Esophagus mucosa (tissue), 1 donor: ENCODE measurements at places on chromosomes 5 and 9.

GRCh38 chr5:152527358-152528052 lies 122.4 kb upstream of the NMUR2 start:
- ATAC-seq, result no peak

DNA sequence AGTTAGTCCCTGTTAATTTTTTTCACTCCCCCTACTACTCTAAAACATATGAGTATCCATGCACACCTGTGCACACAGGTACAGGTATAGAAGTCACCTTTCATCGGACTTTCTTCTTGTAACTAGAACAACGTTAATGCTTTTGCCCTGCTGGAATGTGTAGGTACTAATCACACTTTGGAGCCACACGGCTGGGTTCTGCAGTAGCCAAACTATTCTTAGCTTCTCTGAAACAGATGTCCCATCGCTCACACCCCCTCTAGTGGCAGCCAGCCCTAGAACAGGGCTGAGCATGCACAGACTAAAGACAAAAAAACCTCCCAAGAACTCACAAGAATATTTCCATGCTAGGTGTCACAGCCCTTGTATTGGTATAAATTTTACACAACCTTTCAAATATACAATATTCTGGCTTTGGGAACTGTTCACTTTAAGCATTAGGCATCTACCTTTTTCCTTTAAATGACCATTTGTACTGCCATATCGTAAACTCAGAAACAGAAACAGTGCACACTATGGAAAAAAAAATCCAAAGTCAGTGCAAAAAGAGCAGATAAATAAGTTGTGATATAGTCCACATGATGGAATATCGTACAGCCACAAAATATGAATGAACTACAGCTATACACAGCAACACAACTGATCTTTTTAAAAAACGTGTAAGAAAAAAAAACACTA lies 64.0 kb downstream of the RETREG1 start:
- ATAC-seq, result peak; percentile 87

- no peak for ATAC-seq
These were observed 128.4 kb downstream of the GRIA1 start for GRCh38 chr5:153618867-153619266.

DNA sequence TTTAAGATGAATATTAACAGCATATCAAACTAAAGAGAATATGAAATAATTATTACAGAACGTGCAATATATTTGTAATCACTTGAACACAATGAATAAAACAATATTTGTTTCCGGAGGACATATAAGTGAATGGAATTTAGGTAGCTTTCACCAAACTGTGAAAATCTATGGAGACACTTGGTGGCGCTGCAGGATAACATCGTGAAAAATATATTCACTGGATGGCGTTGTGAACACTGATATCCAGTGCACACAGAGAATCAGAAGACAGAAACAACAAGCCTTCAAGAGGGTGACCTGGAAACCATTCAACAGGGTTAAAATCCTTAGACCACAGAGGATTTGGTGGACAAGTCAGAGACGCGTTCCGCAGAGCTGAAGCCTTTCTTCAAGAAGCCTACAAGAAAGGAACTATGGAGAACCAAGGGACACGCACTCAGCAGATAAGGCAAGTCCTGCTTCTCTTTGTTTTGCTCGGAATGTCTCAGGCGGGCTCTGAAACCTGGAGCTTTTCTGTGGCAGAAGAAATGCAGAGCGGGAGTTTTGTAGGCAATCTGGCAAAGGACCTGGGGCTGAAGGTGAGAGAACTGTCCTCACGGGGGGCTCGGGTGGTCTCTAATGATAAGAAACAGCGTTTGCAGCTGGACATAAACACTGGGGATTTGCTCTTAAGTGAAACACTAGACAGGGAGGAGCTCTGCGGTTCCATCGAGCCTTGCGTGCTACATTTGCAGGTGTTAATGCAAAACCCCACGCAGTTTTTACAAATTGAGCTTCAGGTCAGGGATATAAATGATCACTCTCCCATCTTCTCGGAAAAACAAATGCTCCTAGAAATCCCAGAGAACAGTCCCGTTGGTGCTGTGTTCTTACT lies at the start of gene PCDHB11:
Gene PCDHB11 (plus strand): TSS at position 269 of the 877 bp plus-strand sequence. CDS start 148 bp downstream, at position 417.
- no peak for ATAC-seq

DNA sequence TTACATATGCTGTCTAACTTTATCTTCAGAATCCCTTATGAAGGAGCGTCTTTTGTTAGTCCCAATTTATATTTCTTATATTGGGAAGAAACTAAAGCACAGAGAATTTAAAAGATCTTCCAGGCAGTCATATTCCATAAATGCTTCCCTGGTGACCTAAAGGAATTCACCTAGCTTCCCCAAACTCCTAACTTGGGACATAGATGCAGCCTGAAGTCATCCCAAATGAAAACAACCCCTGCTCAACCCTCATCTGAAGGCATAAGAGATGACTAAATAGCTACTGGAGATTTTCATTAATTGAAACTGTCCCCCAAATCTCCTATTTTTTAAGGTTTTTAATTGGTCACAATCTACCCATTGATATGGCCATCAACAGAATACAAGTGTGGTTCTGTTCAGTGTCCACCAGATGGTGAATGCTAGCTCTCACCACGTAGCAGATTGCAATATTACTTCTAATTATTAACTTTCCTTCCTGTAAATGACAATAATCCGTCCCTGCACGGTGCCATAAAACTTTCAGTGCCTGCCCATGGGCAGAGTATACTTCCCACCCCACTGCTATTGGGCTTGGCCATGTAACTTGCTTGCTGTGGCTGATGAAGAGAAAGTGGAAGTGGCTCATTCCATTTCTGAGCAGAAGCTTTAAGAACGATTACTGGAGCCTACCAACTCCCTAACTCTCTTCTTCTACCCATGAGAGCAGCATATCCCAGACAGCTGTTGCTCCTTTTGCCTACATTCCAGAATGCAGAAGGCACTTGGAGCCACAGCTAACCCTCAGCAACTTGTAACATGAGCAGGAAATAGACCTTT lies 18.7 kb downstream of the PRUNE2 start:
- ATAC-seq, result no peak

DNA sequence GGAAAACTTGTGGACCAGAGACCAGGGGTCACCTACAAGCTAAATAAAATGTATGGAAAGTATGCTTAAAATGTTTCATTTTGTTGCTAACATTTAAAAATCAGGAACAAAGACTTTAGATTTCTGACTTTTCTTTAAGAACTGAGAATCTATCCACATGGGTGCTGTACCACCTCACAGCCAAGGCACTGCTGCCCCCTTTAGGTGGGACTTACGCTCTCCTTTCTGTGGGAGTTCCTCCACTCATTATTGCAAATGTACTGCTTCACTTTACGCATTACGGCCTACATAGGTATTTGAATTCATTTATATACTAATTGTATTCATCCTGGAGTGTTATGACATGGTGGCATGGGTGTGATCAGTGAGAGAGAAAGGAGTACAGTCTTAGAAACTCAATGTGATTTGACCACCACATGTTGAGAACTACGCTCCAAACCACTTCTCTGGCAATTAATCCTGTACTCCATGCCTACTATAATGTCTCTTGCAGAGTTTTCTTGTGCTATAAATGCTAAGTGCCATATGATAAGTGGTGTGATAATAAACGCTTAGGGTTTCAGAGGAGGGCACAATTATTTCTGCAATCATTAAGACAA lies 24.7 kb upstream of the CETN3 start:
- ATAC-seq, result no peak

GRCh38 chr9:138119202-138120027 lies 241.8 kb downstream of the CACNA1B start:
- ATAC-seq, result no peak

GRCh38 chr9:71764891-71765290 lies 3.4 kb downstream of the CEMIP2 start:
- no peak for ATAC-seq

- ATAC-seq, result no peak
These were observed 83.2 kb upstream of the LIFR start for GRCh38 chr5:38639377-38640358.

GRCh38 chr5:14075937-14076336 lies 67.2 kb upstream of the TRIO start:
- ATAC-seq, result no peak

- no peak for ATAC-seq
These were observed 18.8 kb downstream of the NR2F1 start for GRCh38 chr5:93601802-93602155.

- ATAC-seq, result no peak
These were observed 30.4 kb downstream of the RUSC2 start for GRCh38 chr9:35520364-35520710.

DNA sequence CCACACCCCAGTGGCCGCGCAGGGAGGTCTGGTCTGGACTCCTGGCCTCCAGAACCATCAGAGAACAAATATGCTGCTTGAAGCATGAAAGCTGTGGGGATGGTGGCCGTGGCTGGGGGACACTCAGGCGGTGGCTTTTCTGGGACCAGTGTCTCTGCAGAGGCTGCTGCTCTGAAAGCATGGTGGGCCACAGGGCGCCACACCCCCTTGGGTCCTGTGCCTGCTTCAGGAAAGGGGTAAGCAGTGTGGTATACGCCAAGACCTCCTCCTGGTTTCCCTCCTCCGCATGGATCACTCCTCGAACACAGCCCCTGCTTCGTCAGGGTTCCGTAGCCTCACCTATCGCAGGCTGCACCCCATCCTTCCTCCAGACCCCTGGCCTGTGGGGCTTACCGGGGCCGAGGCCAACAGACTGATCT lies 19.7 kb upstream of the TERT start:
- ATAC-seq, result no peak

GRCh38 chr9:134937566-134938345 lies 20.0 kb upstream of the FCN1 start:
- no peak for ATAC-seq

GRCh38 chr9:38421498-38422211 lies 2.6 kb downstream of the IGFBPL1 start:
- ATAC-seq, result no peak

GRCh38 chr5:131589510-131590348 lies 45.3 kb downstream of the RAPGEF6 start:
- no peak for ATAC-seq

- ATAC-seq, result no peak
These were observed 155.5 kb upstream of the RAD23B start for GRCh38 chr9:107127608-107128007.

DNA sequence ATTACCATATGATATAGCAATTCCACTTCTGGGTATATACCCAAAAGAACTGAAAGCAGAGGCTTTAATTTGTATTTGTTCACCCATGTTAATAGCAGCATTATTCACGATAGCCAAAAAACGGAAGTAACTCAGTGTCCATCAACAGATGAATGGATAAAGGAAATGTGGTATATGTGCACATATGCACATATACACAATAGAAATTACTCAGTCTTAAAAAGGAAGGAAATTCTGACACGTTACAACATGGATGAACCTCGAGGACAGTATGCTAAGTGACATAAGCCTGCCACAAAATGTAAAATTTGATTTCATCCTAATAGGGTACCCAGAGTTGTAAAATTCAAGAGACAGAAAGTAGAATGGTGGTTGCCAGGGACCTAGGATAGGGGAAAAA lies 54.9 kb downstream of the NUP155 start:
- ATAC-seq, result no peak

- no peak for ATAC-seq
These were observed 608.0 kb upstream of the ACO1 start for GRCh38 chr9:31776471-31776870.

- peak; percentile 67 for ATAC-seq
These were observed 16.0 kb downstream of the FRRS1L start for GRCh38 chr9:109150925-109151545.

GRCh38 chr5:113166852-113167366 lies 190.3 kb downstream of the DCP2 start:
- peak; percentile 81 for ATAC-seq

GRCh38 chr5:146962801-146963355 lies 84.3 kb upstream of the PPP2R2B start:
- ATAC-seq, result peak; percentile 57

GRCh38 chr5:148561801-148562311 lies 92.5 kb downstream of the HTR4 start:
- no peak for ATAC-seq

DNA sequence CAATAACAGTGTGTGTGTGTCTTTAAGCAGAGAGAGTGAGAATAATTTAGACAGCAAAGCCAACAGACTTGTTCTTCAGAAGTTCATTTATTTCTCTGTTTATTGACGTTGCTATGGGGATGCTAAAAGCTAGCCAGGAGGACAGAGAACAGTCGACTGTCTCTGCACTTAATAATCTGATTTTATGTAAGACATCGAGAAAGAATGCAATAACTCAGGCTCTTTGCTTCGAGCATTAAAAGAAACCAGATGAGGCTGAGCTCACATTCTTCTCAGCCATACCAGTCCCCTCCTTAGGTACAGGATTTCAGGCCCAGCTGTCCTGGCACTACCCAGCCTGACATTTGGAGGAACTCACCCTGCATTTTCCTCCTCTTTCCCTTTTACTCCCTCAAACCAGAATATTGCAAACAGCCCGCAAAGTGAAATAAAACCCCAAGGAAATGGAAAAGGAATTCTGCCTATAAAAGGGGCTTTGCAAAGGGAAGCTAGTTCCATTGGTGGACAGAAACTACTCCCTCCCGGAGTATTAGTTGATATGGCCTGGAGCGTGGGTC lies 44.5 kb upstream of the DPYSL3 start:
- ATAC-seq, result no peak

DNA sequence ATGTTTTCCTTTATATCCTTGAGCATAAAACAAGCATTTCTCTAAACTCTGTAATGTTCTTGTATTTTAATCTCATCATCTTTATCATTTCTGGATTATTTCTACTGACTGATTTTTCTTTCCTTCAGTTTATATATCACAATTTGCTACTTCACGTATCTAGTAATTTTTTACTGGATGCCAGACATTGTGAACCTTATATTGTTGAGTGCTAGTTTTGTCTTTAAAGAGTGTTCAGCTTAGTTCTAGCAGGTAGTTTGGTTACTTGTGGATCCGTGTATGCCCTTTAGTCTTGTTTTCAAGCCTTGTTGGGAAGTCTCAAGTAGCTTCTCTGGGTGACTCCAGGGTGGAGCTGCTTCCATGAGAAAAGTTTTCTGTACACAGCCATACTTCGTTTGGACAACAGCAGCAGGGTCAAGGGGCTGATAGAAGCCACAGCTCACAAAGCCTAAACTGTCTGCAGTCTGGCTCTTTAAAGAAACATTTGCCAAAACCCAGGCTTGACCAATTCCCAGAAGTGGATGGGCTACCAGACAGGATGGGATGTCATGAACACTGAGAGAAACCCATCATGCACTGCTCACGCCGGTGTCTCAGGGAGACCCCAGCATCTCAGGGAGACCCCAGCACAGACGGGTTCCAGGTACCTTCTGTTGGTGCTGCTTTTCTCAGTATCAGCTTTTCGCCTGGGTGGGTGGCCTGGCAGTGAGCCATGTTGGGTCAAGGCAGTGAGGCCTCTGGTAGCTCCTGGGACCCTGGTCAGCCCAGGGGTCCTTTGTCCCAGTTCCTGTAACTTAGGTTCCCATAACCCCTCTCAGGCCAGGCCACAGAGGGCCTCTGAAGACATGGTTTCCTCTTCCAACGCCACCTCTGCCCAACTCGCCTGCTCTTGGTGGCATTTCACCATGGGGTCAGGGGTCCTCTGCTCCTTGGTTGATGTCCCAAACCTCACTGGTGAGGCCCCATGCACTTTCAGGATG lies 29.1 kb downstream of the TRIP13 start:
- ATAC-seq, result no peak
